Trophoblast cell (in vitro differentiated cells and primary cell): ENCODE measurements at places on chromosomes 1 and 21.
A peak's percentile ranks its signal among the peaks of the same experiment; 100 is the strongest.

DNA sequence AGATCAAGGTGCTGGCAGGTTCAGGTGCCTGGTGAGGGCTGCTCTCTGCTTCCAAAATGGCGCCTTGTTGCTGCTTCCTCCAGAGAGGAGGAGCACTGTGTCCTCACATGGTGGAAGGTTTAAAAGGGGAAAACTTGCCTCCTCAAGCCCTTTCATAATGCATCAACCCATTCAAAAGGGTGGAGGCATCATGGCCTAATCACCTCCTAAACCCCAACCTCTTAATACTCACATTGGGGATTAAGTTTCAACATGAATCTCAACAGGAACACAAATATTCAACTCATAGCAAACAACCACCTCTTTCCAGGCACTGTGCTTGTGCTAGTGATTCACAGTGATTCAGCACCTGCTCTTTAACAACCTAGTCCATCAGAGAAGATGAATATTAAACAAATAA lies 4.2 kb downstream of the S100A12 start:
- no peak for DNase-seq

- peak; percentile 84 for DNase-seq
Observed at GRCh38 chr1:31182352-31182751, 57.3 kb downstream of the NKAIN1 start.

DNA sequence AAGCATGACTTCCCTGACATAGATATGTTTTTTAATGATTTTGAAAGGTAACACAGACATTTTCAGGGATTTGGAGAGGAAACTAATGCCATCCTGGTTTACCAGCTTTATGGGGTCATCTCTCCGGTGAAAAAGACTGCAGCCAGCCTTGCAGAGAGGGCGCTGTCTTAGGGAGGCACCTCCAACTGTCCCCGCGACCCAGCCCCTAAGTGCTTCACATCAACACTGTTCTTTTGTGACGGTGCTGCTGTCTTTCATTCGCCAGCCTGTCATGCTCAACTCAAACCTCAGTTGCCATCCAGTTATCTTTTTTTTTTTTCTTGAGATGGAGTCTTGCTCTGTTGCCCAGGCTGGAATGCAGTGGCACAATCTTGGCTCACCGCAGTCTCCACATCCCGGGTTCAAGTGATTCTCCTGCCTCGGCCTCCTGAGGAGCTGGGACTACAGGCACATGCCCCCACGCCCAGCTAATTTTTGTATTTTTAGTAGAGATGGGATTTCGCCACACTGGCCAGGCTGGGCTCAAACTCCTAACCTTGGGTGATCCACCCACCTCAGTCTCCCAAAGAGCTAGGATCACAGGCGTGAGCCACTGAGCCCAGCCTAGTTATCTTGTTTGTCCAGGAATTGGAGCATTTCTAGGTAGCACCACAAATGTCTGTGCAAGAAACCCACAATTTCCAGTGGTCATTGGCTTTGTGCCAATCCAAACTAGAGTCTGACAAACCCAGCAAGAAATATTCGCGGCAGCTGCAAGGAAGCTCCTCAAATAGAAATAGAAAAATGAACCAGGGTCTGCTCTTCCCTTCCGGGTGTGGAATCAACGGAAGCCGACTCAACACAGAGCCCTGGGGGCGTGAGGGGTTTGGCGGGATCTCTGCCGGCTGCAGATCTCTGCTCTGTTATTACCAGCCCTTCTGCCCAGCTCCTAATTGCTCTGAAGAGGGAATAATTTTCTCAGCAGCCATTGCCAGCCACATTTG lies 24.2 kb downstream of the PDE9A start:
- no peak for DNase-seq

- peak; percentile 41 for DNase-seq
Observed at GRCh38 chr21:42474043-42474831, 21.8 kb downstream of the RSPH1 start.

GRCh38 chr1:1907098-1907736 lies 7.8 kb upstream of the CALML6 start:
- DNase-seq: peak; percentile 85

DNA sequence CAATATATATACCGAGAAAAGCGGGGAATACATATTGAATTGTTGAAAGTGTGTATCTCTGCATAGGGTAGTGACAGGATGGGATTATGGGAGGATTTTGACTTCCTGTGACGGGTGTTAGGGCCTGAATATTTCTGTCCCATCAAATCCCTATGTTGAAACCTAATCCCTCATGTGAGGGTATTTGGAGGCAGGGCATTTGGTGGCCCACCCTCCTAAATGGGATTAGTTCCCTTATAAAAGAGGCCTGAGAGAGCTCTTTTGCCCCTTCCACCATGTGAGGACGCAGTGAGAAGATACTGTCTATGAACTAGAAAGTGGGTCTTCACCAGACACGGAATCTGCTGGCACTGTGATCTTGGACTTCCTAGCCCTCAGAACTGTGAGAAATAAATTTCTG lies 137.3 kb downstream of the ZSCAN20 start:
- no peak for DNase-seq

DNA sequence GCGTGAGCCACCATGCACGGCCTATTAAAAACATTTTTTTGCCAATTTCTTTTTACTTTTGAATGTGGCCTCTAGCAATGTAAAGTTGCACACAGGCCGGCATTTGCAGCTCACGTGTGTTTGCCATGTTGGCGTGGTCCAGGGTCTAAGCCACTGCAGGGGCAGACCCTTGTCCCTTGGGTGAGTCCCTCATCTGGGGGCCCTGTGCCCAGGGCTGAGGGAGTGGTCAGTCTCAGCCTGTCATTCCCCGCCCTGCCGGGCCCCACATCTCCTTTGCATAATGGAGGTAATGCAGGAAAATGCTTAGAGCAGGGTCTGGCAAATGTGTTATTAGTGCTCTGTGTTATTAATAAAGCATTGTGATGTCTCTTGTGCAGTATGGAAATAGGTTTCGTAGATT lies 16.9 kb downstream of the AGPAT3 start:
- DNase-seq: no peak
